Umbilical cord (tissue), 2 donors: ENCODE measurements at places on chromosomes 12 and 14. TPM values are rescaled to one million over a fixed set of nuclear protein-coding genes. Genes with fewer than 3 reads are reported as not detected.

Gene HOXC4
- 3.4 TPM for total RNA-seq

Gene OASL
- 1.2 TPM for total RNA-seq

Gene B4GALNT1
- total RNA-seq = 1.4 TPM

Gene KCNK10
- total RNA-seq = 2.9 TPM
